ENCODE measurements at places on chromosomes 2 and 18.

- no peak for DNase-seq
Observed at GRCh38 chr2:39379643-39380524, 57.2 kb downstream of the MAP4K3 start.

- no peak for DNase-seq
Observed at GRCh38 chr2:235945608-235946140, 222.5 kb downstream of the GBX2 start.

DNA sequence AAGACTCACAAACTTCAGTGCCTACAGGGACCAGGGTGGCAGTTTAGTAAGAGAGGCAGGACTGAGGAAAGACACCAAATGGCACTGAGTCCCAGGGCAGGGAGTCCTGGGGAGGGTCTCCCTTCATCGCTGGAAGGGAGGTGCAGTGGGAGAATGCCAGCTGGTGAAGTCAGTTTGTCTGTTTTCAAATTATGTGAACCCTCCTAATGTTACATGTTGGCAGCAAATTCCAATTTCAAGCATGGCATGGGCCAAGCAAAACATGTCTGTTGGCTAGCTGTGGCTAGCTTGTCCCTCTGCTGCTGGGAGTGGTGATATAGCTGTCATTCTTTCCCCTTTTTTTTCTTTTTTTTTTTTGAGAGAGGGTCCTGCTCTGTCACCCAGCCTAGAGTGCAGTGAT is 55.9 kb upstream of the HAAO start:
- no peak for DNase-seq

GRCh38 chr2:37767046-37767445 is 95.6 kb upstream of the CDC42EP3 start:
- no peak for DNase-seq

DNA sequence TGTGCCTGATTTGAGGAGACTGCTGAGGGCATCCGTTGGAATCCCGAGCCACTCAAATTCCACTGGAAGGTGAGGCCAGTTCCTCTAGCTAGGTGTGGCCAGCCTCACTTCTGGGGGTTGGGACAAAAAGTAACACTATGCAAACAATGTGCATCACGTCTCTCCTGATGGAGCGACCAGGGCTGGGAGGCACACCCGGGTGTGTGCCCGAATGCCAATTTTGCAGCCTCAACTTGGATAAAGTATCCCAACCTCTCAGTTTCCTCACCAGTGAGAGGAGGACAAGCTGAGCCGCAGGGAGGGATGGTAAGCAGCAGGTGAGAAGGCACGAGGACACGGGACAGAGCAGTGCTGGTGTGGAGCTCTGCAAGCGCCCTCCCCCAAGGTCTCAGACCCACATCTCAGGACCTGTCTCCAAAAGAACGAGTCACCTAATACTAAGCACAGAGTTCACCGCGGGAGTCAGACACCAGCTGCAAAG is 218.3 kb downstream of the HAUS1 start:
- no peak for DNase-seq

DNA sequence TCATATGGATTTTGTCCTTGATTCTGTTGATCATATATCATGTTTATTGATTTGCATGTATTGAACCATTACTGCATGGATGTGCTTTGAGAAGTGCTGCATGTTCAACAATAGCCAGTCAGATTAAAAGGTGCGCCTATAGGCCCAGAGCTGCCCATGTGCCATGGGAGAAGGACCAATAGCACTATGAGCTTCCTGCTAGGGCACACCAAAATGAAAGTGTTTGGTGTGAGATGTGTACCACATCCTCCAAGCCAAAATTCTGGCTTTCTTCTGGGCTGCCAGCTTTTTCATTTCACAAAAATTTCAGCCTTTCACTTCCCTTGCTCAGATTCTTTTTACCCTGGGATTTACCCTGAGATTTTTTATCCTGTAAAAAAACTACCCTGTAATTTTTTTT is 34.8 kb upstream of the MMADHC start:
- no peak for DNase-seq

- DNase-seq: no peak
Observed at GRCh38 chr18:69956057-69956456, 8.4 kb upstream of the CD226 start.

- no peak for DNase-seq
Observed at GRCh38 chr2:40666398-40666797, 214.5 kb upstream of the SLC8A1 start.

Measured in testis (tissue), 5 donors.